ENCODE measurements at places on chromosomes 1 and 21.

GRCh38 chr1:11345971-11346715 is 73.1 kb downstream of the UBIAD1 start:
- no peak for DNase-seq

GRCh38 chr21:42538479-42539275 is 25.0 kb downstream of the SLC37A1 start:
- DNase-seq, result no peak

DNA sequence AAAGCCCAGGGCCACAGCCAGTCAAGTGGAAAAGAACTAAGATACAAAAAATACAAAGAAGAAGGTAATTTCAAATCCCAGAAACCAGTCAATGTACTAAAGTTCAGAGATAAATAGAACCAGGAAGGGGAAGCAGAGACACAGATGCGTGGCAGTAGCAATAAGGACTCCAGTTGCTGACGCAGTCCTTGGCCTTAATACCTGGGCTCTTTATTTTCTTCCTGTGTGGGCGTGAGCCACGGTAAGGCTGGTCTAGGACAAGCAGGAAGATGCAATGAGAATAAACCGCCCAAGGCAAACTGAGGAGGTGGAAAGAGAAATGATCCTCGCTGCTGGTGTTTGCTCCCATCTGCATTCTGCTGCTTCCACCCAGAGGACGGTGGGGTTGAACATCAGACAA is 65.6 kb upstream of the PLXNA2 start:
- no peak for DNase-seq

DNA sequence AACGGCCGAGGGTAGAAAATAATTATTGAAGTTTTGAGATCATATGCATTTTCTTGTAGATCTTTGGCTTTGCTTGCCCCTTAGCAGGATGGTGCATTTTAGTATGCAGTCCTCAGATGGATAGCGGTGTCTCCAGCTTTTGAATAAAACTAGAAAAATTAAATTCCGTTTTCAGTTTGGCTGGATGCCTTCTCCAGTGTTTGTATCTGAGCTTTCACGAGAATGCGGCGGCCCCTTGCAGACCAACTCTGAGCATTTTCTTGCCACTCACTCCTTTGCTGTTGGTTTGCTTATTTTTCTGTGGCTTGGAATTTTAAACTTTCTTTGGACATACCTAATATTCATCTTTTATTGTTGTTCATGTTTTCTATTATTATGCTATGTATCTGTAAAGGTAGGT is 192.6 kb downstream of the NFIA start:
- DNase-seq, result peak; percentile 44

- peak; percentile 58 for DNase-seq
These were observed 5.1 kb downstream of the TNFRSF8 start for GRCh38 chr1:12067900-12068821.

DNA sequence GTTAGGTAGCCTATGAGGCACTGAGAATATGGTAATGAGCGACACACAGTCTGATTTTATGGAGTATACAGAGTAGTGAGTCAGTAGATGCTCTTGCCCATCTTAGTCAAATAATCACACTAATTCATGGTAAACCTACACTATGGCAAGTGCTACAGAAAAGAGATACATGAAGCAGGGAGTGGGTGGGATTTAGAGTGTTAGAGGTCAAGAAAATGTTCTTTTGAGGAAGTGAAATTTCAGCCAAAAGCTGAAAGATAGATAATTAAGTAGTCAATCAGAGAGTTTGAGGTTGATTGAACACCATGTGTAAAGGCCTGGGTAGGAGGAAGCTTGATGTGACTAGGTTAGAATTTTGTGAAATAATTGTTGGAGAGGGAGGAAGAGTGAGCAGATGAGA is 14.7 kb downstream of the MDM4 start:
- no peak for DNase-seq
